ENCODE measurements at places on chromosomes 2 and 18. TPM values are rescaled to one million over a fixed set of nuclear protein-coding genes. Genes with fewer than 3 reads are reported as not detected.

The SMAD7 gene
- total RNA-seq: 1.1 TPM

The RIF1 gene
- total RNA-seq: 96.4 TPM

The SLC9A4 gene
- total RNA-seq: not detected

The FBXO15 gene
- total RNA-seq: 2.8 TPM

The REG3A gene
- not detected for total RNA-seq

The RAX gene
- 78.1 TPM for total RNA-seq

The ADAM23 gene
- 17.2 TPM for total RNA-seq

- DNase-seq: no peak
Measured at GRCh38 chr2:234630801-234631261, 133.9 kb upstream of the ARL4C start.

DNA sequence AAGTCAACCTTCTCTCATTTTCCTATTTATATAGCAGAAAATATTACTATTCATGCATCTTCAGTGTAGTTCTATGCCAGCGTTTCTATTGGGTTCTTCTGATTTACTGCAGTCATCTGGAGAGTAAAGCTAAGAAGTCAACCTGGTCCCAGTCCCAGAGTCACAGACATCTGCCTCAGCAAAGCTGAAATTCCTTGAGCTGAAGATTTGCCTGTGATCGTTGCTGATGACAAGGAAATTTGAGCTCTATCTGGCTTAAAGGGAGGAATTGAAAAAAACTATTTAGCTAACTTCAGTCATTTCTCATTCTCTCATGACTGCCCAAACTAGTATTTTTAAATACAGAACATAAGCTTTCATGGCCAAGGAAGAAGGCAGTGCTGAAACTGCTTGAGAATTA, 45.7 kb downstream of the RND3 start:
- no peak for DNase-seq

- no peak for DNase-seq
Measured at GRCh38 chr2:57510704-57511103, 535.9 kb upstream of the VRK2 start.

DNA sequence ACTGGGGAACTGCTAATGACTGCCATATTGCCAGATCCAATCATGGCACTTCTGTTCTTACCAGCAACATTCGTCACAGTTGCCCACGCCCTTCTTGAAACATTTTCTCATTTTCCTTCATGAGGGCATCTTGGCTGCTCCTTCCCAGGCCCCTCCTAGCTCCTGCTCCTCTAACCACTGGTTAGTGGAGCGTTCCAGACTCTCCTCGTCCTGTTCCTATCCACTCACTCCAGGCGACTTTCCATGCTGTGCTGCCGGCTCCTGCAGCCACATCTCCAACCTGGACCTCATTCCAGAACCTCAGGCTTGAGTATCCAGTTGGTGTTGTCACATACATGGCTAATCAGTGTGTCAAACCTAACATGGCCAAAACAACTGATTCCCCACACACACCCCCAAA, 1.3 kb upstream of the ADI1 start:
- DNase-seq: no peak

- no peak for DNase-seq
Measured at GRCh38 chr2:145569108-145569507, 1049.2 kb upstream of the ZEB2 start.

GRCh38 chr2:164145093-164145987, 409.5 kb upstream of the FIGN start:
- no peak for DNase-seq

GRCh38 chr2:71060871-71061270, 7.6 kb upstream of the NAGK start:
- no peak for DNase-seq

DNA sequence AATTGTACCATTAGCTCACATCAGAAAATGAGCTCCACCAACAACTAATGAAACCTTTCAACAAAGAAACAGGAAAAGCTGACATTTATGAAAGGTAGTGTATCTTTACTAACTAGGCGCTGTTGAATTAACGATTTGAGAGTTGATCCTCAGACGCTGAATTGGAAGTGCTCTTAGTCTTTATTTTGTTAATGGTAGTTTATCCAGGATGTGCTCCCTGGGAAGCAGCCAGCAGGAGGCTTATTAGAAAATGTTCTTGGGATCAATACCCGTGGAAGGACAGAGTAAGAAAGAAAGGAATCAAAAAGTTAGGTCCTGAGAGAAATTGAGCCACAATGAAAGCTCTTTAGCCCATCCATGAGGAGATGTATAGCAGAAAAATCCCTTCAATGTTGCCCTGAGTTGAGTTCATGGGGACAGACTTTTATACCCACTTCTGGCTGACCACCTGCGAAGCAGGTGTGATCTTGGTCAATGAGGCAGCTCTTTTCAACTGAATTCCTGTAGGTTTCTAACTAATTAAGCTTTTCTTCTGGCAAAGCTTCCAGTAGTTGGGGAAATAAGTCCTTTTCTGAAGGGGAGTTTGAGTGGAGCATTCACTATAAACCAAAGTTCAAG, 492.6 kb upstream of the REG3G start:
- DNase-seq: peak; percentile 19

- no peak for DNase-seq
Measured at GRCh38 chr2:160332318-160332717, 132.2 kb upstream of the ITGB6 start.

- DNase-seq: peak; percentile 36
Measured at GRCh38 chr2:25567406-25567805, 106.0 kb downstream of the DTNB start.

DNA sequence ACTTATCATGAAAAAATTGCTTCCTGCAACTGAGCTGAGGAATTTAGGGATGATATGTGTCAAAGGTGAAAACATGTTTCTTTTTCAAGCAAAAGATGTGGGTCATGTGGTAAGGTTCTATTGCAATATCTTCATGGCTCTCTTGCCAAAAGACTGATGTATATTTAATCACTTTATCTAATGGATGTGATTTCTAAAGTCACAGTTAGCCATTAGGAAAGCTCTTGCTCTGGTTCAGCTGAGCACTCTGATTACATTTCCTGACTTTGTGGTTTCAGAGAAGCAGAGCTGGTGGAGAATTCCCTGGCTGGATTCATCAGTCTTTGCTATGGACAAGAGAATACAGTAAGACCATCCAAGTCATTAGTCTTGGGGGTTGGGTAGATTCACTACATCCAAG, 24.4 kb downstream of the SCN9A start:
- no peak for DNase-seq

DNA sequence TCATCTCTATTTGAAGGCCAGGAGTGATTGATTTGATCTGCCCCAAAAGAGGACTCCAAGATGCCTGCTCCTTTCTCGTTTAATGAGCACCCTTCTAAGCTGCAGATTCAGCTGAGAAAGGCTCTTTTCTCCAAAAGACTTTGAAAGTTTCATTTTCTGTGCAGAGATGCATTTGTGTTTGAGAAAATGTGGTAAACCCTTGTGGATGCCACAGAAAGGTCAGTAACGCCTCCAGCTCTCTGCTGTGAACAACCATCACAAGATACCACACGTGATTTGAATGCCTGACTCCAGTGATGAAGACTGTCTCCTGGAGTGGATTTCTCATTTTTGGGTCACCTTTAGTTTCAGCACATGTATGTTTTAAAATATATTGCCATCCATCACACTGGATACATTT, 35.0 kb upstream of the CCDC85A start:
- no peak for DNase-seq

DNA sequence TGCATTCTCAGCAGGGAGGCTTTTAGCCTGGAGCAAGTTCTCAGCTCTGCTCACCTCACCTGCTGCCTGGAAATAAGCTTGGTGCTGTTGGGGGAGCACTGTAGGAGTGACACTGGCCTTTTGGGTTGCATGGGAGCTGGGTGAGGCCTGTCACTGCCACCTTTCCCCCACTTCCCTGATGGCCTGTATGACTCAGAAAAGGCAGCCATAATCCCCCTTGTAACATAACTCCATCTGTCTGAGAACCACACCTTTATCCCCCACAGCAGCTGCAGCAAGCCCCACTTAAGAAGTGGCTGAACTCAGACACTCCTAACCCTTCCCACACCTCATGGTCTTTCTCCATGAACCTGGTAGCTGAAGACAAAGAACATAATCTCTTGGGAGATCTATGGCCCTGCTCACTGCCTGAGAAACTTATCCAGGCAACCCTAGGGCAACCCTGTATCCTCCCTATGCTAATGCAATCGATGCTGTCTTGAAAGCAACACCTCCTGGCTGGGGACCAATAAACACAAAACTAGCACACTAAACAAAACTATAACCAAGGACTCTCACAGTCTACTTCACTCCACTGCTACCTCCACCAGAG, 258.9 kb upstream of the OSR1 start:
- DNase-seq: no peak
